ENCODE measurements at places on chromosomes 16 and 17.

GRCh38 chr17:66748578-66748977, 86.3 kb upstream of the CACNG5 start:
- no peak for DNase-seq

DNA sequence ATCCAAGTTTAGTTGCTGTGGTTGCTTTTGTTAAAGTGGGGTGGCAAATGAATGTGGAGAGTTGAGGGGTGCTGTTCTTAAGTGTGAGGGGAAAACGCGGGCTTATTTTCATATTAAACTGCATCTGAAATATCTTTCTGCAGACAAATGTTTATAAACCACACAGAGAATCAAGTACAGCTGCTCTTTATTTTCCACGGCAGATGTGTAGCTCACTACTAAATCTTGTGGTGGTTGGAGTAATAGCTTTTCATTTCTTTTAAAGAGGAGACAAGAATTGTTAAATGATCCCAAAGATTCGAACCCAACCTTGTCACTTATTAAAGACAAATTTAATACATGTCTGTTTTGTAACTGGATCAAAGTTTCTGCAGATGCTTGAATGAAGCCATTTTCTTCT, 2.1 kb downstream of the CLTC start:
- DNase-seq, result no peak

GRCh38 chr16:82936941-82937551, 310.3 kb downstream of the CDH13 start:
- DNase-seq, result peak; percentile 65

DNA sequence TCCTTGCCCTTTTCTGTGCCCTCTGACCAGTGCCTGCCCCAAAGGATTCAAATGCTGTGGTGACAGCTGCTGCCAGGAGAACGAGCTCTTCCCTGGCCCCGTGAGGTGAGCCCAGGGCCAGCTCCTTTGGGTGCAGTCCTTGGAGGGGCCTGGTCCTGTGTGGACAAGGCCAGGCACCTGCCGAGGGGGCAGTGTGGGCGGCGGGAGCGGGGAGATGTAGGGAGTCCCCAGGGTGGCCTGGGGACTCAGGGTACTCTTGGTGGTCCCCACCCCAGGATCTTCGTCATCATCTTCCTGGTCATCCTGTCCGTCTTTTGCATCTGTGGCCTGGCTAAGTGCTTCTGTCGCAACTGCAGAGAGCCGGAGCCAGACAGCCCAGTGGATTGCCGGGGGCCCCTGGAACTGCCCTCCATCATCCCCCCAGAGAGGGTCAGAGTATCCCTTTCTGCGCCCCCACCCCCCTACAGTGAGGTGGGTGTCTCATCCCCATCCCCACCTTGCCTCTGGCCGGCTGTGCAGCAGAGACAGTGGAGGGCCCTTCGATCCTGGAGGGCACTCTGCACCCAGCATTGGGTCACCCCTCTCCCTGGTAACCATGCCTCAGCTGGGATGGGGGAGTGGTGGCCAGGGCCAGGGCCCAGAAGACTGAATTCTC, 4.4 kb downstream of the TMEM92 start:
- DNase-seq, result no peak

- no peak for DNase-seq
These were observed 3.6 kb upstream of the USP7 start for GRCh38 chr16:8967132-8967821.

- no peak for DNase-seq
These were observed 206.1 kb downstream of the HAPSTR1 start for GRCh38 chr16:9297437-9298113.

DNA sequence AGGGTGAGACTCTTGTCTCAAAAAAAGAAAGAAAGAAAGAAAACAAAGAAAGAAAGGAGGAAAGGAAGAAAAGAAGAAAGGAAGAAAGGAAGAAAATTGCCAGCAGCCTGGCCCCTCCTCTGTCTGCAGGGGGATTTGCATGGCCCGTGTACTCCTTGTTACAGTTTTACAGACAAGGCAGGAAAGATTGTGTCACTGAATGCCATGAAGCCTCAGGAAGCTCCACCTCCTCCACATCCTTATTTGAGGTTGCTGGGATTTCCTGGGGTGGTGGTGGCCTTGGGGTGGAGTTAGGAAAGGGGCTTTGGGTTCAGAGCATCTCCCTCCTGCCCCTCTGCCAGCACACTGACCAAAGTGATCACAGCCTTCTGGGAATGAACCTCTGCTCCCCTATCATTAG, 23.6 kb downstream of the CFAP20 start:
- no peak for DNase-seq

DNA sequence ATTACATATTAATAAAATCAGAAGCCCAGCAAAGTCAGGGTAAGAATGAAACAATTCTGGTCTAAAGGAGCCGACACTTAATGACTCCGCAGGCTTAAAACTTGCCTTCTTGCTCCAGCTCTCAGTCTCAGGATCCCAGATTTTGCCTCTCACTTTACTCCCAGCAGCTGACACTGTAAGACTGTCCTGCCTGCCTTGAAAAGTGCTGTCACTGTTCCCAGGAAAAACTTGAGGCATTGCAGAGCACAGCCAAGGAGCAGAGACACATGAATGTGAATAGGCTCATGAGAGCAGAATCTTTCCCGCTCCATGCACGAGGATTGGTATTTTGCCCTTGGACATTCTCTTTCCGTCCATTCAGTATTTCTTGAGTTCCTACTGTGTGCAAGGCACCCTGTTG, 457.6 kb upstream of the ZFHX3 start:
- DNase-seq, result no peak

GRCh38 chr17:77375108-77375916, 234.5 kb downstream of the SEC14L1 start:
- DNase-seq, result no peak

DNA sequence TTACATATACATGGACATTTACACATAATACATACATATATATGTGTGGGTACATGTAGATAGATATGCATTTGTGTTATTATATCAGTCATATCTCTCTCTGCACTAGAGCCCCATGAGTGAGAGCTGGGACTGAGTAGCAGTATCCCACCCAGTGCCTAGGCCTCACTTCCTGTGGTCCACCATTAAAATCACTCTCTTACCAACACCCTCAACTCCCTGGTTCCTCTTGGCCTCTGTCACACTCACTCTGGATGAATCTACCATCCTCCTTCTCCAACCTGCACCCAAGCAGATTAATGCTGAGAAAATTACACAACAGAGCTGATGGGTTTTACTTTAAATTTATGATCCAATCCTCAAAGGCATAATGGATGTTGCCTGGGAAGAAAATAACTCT, 4.9 kb upstream of the LYRM9 start:
- DNase-seq, result no peak

DNA sequence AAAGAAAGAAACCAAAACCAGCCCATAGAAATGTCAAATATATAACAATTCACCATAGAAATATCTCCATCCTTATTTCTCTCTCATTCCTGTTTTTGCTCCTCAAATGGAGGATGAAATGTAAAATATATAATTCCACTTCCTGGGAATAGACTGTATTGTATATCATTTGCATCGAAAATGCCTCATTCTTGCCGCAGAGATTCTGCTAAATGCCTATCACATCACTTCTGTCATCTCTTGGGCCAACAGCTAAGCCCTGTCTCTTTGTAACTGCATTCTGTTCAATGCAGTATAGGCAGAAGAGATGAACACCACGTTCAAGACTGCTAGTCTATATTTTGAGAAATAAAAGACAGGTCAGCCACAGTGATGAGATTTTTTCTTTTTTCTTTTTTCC, 956.3 kb upstream of the SOX9 start:
- no peak for DNase-seq

DNA sequence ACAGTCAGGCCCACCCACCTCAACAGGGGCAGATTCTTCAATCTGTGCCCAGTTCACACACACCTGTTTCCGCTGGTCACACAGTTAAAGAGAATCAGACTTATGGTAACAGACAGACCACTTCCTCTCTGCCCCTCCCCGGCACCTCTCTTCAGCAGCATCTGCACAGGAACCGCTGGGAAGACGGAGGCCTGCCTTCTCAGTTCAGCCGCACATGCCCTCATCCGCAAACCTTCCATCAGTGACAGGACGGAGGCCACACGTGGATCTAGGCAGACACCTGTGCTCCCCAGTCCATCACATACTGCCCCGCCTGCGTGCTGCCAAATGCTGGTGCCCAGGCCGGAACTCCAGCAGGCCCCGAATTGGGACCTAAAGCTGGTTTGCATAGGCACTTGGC, 10.3 kb downstream of the PHB1 start:
- DNase-seq, result no peak

DNA sequence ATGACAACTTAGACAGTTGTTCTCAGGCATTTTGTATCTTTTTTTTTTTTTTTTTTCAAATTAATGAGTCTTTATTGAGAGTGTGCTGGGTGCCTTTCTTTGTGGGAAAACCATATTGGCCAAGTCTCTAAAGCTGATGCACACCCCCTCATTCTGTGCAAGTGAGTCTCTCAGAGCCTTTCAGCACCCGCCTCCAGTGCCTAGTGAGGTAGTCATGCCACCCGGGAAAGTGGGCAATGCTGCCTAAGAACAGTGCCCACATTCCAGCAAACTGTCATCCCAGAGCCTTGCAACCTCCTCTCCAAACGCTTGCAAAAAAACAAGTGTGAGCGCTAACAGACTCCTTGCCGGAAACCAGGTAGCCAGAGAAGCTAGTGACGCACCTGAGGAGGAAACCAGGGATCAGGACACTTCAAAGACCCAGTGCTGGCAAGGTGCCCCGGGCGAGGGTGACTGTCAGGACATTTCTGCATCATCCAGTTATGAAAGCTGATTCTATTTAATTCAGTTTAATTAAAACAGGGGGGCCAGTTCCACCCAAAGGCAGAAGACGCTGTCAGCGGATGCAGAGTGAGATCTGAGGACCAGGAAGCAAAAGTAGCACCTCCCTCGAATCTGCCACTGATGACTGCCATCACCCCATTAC, 34.9 kb downstream of the SMARCE1 start:
- DNase-seq, result no peak

GRCh38 chr16:53131363-53132071, 76.7 kb downstream of the CHD9 start:
- no peak for DNase-seq

- DNase-seq, result peak; percentile 64
These were observed 16.1 kb downstream of the G6PC3 start for GRCh38 chr17:44086364-44087311.

- no peak for DNase-seq
These were observed 9.0 kb upstream of the MAP3K14 start for GRCh38 chr17:45325810-45326209.

DNA sequence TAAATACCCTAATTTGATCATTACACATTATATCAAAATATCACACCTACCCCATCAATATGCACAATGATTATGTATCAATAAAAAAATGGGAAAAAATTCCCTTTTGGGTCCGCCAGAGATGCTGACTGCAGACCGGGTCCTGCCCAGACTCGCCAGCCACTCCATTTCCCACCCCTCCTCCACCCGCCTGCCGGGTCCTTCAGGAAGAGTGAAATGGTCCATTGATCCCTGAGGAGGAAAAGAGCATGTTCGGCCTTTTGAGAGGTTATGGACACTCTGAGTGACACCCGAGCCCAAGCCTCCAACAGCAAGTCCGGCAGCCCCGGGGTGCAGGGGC, 123.9 kb upstream of the ZFHX3 start:
- DNase-seq, result no peak

- no peak for DNase-seq
These were observed 278.8 kb upstream of the C16orf82 start for GRCh38 chr16:26787924-26788323.

- no peak for DNase-seq
These were observed 4.4 kb upstream of the KRT37 start for GRCh38 chr17:41428591-41429291.

DNA sequence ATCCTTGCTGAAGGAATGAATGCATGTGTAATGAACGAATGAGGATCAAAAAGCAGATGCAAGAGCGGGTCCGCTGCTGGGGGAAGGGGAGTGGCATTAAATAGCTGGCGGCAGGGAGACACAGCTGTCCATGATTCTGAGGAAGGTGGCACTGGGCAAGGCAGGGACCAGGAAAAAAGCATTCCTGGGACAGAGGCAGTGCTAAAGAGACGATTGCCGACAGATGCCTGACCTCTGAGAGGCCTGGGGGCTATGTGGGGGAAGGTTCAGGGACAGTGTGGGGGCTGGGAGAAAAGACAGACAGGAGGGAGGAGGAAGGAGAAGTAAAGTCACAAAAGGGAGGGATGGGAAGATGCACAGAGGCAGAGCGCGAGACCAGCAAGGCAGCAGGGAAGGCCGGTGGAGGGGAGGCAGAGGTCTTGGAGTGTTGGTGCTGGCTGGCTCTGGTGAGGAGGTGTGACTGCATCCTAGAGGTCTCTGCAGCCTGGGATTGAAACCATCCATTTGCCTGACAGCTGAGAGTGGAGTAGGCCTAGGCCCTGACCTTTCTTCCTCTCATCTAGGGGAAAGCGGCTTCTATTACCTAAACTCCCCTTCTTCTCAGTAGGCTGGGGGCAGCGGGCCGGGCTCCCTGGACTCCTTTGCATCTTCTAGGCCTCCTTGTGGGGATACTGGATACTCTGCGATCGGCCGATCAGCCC, 109.9 kb downstream of the SDK2 start:
- no peak for DNase-seq

- no peak for DNase-seq
These were observed 35.1 kb downstream of the DDX19A start for GRCh38 chr16:70381604-70382342.

- DNase-seq, result peak; percentile 93
These were observed 22.0 kb upstream of the NPTX1 start for GRCh38 chr17:80498242-80498919.

GRCh38 chr16:47866423-47866822, 289.4 kb downstream of the ABCC12 start:
- DNase-seq, result no peak

GRCh38 chr16:89026121-89026612, 49.2 kb upstream of the CBFA2T3 start:
- no peak for DNase-seq

DNA sequence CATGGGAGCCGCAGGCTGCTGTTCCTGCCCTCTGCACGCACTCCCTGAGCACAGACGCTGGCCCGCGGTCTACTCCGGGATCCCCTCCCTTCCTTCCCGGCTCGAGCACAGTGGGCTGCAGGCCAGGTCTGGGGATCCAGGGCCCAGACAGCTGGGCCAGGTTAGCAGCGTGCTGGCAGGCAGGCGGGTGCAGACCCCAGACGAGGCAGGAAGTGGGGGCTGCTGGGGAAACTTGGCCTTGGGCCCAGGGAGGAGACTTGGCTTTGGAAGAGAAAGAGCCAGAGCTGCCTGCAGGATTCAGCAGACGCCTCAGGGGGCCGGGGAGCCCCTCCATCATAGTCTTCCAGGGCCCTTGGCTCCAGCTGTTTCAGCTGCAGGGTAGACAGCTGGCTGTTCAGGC, 30.2 kb upstream of the ABCC3 start:
- peak; percentile 38 for DNase-seq
